ENCODE measurements at places on chromosomes 7 and 10.

- DNase-seq, result no peak
Measured at GRCh38 chr7:1666823-1667565, 3.1 kb upstream of the ELFN1 start.

DNA sequence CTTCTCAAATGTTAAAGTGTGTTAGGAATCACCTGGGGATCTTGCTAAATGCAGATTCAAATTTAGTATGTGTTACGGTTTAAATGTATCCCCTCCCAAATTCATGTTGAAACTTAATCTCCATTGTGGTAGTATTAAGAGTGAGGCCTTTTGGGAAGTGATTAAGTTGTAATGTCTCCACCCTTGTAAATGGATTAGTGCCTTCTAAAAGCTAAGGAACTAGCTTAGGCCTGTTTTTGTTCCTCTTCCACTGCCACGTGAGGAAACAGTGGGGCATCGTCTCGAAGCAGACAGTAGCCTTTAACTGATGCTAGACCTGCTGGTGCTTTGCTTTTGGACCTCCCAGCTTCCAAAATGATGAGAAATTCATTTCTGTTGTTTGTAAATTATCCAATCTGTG, 52.3 kb upstream of the SEMA3D start:
- DNase-seq, result no peak

GRCh38 chr7:132140341-132140740, 435.9 kb downstream of the PLXNA4 start:
- DNase-seq, result no peak

DNA sequence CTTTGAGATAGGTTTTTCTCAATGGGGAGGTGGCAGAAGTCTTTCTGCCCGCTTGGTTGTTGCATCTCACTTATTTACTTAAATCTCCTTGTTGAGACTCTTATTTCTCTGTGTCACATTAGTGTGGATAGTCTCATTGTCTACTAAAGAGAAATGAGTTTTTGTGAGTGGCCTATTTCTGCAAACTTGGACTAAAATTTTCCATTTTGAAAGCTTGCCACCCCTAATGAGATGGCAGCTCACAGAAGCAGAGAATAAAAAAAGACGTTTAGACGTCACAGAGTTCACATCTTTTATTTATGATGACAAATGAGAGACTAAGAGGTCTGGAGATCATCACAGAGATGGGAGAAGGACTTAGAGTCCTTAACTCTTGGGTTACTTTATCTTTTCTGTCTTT, 262.7 kb upstream of the PHYHIPL start:
- no peak for DNase-seq

- no peak for DNase-seq
Measured at GRCh38 chr7:77524731-77525130, 12.4 kb upstream of the PTPN12 start.

DNA sequence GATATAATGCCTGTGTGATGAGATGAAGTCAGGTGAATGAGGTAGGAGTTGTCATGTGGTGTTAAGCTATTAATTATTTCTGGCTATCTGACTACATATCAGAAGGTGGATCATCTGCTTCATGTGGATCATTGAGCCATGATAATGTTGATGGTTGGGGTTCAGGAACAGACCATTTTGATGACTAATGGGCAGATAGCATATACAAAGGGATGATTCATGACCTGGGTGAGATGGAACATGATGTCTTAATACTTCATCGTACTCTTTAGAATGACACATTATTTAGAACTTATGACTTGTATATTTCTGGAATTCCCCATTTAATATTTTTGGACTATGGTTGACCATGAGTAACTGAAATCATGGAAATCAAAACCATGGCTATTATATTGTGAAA, 155.1 kb downstream of the OR13A1 start:
- DNase-seq, result no peak

GRCh38 chr10:112308125-112308502, 24.9 kb downstream of the TECTB start:
- no peak for DNase-seq

DNA sequence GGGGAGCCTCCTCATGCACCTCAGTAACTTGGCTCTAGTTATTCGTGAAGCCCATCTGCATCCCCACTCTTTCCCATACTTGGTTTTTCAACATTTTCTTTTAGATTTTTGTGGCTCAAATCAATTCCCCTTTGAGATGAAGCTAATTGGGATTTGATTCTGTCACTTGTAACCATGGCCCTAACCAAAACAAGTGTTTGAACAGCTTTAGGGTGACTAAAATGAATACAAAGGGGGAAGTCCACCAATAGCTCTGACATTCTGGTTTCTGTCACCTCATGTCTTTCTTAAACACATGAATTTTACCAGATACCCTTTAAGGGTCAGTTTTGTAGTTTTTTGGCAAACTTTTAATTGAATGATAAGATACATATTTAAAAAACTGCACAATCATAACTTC, 87.0 kb downstream of the PCGF5 start:
- DNase-seq, result no peak

DNA sequence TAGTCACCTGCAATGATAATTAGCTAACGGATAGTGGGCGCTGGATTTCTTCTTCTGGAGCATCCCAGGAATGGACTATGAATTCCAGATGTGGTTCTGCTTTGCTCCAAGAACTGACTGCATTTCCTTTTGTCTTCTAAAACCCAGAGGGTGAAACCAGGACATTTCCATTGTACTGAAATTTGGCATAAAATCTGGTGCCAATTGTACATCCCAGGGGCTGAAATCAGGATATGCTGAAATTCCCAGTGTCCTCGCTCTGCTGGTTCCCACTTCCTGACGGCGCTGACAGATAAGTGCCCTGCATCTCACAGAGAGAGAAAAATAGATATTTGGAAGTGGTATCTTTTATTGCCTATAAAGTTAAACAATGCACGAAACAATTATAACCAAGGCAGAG, 31.9 kb downstream of the RBM20 start:
- DNase-seq, result no peak

DNA sequence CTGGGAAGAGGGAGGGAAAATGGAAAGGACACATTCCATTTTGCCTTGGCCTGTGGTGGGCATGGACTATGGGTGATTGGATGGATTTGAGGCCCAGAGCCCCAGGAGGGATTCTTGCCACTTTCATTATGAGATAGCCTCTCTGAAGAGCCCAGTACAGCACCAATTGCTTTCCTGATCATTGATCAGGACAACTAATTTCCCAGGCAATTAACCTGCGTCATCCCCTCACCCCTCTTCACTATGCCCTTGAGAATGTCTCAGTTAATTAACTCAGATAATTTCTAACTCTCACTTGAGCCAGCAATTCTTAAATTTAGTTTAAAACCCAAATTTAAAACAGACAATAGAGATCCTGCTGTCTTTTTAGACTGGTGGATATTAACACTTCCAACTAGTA, 13.5 kb upstream of the PLEKHA1 start:
- DNase-seq, result no peak

- no peak for DNase-seq
Measured at GRCh38 chr7:21076574-21076973, 289.9 kb upstream of the SP8 start.

DNA sequence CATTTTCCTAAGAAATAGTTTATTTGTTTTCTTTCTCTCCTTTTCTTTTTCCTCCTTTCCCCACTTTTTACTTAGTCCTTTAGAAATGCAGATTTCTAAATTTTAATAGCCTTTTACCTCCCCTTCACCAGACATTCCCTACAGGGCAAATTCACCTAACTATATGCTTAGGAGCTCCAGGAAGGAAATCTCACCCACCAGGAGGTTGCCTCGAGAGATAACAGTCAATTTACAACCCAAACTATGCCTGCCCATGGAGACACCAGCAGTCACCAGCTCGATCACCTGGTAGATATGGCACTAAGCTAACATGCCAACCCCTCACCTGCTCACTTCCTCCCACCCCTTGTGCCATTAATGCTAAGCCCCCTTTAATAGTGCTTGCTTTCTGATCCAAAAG, 25.2 kb upstream of the CREB3L2 start:
- DNase-seq, result no peak

DNA sequence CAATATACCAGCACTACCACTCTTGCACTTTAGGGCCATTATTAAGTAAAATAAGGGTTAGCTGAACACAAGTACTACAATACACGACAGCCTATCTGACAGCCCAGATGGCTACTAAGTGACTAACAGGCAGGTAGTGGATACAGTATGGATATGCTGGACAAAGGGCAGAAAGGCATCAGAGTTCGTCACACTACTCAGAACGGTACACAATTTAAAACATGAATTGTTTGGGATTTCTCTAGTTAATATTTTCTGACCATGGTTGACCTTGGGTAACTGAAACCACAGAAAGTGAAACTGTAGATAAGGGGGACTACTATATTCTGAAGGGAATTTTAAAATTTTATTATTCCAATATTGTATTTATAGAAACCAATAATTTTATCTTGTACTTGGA, 101.3 kb upstream of the SKAP2 start:
- no peak for DNase-seq

- DNase-seq, result no peak
Measured at GRCh38 chr10:129678186-129678585, 211.1 kb downstream of the MGMT start.

DNA sequence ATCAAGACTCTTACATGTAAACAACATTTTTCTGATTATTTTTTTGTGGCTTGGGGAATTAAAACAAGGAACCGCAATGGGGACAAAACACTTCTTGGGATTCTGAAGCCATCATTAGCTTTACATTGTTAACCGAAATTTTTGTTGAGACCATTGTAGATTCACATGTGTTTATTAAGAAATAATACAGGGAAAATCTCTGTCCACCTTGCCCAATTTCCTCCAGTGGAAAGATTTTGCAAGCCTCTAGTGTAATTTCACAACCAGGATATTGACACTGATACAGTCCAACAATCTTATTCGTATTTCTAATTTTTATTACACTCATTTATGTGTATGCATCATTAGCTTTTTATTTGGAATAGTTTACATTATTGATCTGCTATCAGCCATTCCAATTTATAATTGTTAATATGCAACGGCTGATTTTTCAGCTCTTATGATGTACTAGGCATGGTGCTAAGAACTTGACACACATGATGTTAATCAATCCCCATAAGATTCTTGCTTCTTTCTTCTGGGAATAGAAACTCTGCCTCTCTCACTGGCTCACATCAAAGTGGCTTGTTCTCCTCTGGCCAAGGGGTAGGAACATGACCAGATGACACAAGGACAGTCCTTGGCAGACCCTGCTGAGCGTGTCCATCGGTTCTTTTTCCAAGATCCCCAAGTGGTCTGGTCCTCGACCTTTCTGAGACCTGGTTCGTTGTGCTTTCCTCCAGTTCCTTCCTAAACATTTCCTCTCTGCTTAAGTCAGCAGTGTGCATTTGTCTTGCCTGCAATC, 137.6 kb downstream of the ADAM12 start:
- no peak for DNase-seq

DNA sequence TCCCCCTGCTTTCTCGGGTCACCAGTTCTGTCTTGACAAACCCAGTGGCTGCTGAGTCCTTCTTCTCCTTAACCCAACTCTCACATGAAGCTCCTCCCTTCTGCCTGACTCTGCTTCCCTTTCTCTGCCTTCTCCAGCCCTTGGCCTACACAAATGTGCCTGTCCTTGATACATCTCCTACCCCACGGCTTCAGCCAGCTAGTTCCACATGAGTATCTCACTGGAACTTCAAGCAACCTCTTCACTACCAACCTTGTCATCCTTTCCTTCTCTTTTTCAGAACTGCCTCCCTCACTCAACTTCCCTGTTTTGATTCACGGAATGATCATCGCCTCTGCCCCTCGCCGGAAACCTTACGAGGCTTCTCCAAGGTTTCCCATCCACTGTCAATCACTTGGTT, 55.9 kb downstream of the PDIA4 start:
- no peak for DNase-seq

DNA sequence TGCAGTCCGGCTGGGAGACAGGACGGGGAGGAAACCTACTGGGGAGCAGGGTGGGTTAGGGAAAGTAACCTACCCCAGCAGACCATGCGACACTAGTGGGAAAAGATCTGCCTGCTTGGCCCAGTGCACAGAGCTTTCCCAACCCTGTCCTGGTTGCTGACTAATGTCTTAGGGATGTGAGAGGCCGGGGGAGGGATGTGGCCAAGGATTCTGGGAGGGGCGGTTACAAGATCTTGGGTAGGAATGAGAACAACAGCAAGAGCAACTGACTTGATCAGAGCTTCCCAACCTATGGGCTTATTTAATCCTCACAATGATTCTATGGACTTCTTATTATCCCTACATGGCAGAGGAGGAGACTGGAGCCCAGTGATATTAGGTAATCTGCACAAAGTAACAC, 24.0 kb upstream of the EIF5AL1 start:
- no peak for DNase-seq

DNA sequence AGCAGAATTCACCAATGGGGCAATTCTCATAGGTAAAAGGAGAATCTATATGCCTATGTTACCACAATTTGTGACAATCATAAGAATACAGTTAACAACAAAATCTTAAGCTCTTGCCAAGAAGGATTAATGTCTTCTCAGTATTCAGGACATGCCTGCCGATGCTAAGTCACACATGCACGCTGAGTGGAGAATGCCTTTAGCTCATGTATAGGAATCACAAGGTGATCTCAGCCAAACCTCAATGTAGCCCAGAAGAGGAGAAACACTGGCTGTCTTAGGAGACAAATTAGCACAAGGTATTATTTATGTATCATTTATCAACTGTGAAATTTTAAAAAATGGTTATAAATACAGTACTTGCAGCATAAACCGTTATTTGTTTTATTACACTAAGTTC, 2.7 kb downstream of the HTR7 start:
- no peak for DNase-seq

GRCh38 chr7:46927131-46927810, 654.6 kb downstream of the TNS3 start:
- DNase-seq, result no peak

DNA sequence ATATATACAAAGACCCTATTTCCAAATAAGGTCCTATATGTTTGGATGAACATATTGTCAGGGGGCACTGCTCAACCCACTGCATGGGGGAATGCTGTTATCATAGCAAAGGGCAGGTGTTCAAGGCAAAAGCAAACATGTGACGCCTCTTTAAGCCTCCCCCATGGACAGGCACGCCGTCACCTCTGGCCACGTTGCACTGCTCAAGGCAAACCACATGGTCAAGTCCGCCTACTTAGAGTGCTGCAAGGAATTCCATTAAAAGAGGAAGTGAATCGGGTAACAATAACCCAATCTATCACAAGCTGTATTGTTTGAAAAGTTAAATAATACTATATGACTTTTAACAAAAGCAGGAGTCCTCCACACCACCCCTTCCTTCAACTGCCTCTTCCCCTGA, 8.8 kb upstream of the CALD1 start:
- no peak for DNase-seq

- no peak for DNase-seq
Measured at GRCh38 chr7:64485623-64486022, 77.2 kb downstream of the ZNF680 start.

DNA sequence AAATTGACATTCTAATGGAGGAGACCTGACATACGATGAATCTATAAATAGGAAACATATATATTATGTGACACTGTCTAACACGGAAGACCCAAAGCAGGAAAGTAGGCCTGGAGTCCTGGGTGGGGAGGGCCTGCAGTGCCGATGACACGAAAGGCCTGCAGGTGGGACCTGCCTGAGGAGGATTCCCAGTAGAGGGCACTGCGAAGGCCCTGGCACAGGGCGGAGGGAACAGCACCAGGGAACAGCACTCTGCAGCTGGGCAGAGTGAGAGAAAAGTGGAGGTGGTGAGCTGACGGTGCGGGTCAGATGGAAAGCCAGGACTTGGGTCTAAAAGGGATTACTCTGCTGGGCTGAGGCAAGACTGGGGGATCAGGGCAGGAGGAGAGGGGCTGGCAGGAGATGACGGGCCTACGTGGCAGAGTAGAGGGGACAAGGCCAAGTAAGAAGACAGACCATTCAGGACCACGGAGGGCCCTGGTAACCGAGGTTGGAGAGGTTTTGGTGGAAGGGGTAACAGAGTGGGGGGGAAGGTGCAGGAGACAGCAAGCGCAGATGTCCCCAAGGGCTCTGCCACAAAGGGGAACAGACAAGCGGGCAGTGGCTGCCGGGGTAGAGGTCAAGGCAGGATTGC, 8.1 kb downstream of the ZNF746 start:
- no peak for DNase-seq
